Calu3 (cell line): ENCODE measurements at places on chromosomes 6 and 20.

- H3K36me3 ChIP-seq: no peaks in the 10 kb centered on the region
- H3K4me1 ChIP-seq: no peaks in the 10 kb centered on the region
- H3K27ac ChIP-seq: no peak overlapping the region
These were observed 349.2 kb upstream of the HSF2 start for GRCh38 chr6:122050242-122050755.

GRCh38 chr20:18279242-18279641 is 9.1 kb upstream of the ZNF133 start:
- no peaks in the 10 kb centered on the region for H3K4me1 ChIP-seq
- no peak overlapping the region for H3K4me3 ChIP-seq
- no peaks in the 10 kb centered on the region for H3K36me3 ChIP-seq
- H3K27me3 ChIP-seq: no peaks in the 10 kb centered on the region

DNA sequence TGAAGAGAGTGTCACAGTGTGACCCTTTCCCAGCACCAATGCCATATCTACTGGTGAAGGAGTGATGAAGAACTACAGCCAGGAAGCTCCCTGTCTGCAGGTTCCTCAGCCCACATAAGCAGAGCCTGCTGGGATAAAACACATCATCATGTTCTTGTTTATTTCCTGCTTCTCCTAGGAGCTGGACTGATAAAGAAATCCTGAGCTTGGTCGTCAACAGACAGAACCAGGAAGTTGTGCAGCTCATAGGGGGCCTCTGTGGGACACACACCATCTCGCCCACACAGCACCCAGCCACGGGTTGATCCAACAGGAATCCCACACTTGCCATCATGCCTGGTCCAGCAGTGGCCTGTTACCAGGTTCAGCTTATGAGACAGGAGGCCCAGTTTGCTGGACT is 2.8 kb upstream of the CSTL1 start:
- no peaks in the 10 kb centered on the region for H3K4me1 ChIP-seq
- H3K27me3 ChIP-seq: no peaks in the 10 kb centered on the region

DNA sequence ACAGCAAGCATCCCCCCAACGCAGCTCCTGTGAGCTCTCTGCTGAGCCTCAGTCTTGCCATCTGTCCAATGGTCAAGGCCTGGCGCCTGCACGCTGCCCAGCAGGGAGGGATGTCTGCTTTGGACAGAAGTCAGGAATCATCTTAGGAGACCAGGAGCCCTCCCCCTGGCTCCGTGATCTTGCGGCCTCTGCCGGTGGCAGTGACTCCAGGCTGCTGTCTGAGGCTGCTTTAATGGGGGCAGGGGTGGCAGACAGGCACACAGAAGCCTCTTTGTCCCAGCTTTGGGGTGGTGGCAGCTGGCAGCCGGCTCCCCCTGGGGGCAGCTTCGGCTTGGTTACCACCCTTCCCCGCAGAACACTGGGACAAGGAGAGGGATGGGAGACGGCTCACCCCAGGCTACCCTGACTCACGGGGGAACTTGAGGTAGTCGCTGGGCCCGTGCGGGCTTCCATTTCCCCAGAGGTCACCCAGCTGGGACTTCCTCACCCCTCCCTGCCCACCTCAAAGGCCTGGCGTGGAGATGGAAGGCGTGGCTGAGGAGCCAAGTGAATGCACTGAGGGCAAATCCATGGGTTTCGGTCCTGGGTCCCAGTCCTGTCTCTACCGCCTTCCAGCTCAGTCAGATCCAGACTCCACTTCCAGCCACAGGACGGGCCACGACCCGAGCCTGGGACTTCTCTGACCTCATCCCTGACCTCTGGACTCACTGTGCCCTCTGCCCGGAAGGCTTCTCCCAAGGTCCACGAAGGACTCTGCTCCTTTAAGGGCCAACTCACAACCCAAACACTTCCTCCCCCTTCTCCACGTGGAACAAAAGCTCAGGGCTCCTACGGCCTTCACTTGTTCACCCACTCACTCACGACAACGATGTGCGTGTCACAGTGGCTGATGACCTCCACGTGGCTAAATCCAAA is 14.8 kb downstream of the PEDS1 start:
- H3K27ac ChIP-seq: peak overlapping the region; percentile 61
- peak; percentile 96 for DNase-seq
- peaks cover 44% of the 10 kb centered on the region for H3K36me3 ChIP-seq
- no peaks in the 10 kb centered on the region for H3K27me3 ChIP-seq
- H3K4me1 ChIP-seq: peaks cover 54% of the 10 kb centered on the region
